ENCODE measurements at places on chromosomes 7 and 10. TPM values are rescaled to one million over a fixed set of nuclear protein-coding genes. Genes with fewer than 3 reads are reported as not detected.

GRCh38 chr7:28618383-28618782 lies 206.1 kb downstream of the CREB5 start:
- DNase-seq, result no peak

DNA sequence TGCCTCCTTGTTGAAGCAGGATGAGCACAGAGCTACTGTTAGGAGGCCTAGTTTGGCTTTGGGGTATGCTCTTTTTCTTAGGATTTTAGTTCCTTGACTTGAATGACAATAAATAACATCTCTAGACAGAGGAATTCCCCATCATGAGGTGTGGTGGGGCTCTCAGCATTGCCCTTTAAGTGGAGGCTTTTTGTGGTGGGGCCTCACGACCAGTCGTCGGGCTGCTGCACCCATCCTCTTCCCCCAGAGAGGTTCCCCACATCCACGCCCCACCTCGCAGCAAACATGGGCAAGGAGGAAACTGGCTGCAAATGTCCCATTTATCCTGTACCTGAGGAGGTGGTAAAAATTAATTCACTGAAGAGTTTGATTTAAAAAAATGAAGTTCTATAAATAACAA lies 36.1 kb upstream of the TARP start:
- DNase-seq, result no peak

CTNNA3 gene
- total RNA-seq, result 4.8 TPM

LRRC18 gene
- total RNA-seq, result not detected

LIPF gene
- not detected for total RNA-seq

AKR1B1 gene
- total RNA-seq, result 53.7 TPM

- DNase-seq, result no peak
These were observed 49.7 kb downstream of the CUZD1 start for GRCh38 chr10:122795924-122796323.

HOXA1 gene
- 0.71 TPM for total RNA-seq

DNA sequence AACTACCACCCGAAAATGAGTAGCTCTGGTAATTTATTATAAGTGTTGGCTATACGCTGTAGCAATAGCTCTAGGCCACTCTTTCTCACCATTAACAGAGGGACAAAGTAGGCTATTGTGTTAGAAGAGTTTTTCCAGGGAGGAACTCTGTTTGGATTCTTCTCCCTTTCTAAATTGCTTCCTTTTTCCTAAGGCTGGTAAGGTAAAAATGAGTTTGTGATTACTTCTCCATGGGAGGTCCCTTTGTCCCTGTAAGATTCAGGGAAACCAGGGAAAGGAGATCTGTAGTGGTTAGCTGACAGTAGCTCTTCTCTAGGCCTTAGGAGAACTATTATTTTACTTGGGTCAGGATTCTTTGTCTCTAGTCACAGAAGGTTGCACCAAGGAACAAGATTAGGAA lies 23.2 kb upstream of the SEMA3E start:
- DNase-seq, result no peak

DNA sequence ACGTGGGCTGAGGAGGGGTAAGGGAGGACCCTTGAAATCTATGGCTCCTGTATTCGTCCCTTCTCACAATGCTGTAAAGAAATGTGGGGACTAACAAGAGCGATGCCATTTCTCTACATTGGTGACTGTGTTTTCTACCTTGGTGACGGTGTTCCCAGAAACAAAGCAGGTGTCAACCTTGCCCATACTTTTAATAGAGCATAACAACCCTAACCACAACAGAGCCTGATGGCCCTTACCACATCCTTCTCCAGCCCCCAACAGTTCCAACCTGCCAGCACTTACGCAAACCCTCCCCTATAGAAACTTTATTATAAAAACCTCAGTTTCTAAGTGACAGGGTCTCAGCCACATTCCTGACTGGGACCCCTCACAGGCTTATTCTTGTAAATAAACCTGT lies 28.2 kb upstream of the ADCYAP1R1 start:
- DNase-seq, result no peak

- no peak for DNase-seq
These were observed 55.2 kb upstream of the FRMD4A start for GRCh38 chr10:14385596-14386593.

LEP gene
- total RNA-seq, result 1.5 TPM

TMEM176B gene
- 110 TPM for total RNA-seq

GRCh38 chr10:117736655-117737054 lies 194.1 kb downstream of the EMX2 start:
- DNase-seq, result no peak

- DNase-seq, result no peak
These were observed 24.9 kb upstream of the OR9A4 start for GRCh38 chr7:141891336-141891735.

GRCh38 chr7:11592699-11593098 lies 239.3 kb downstream of the THSD7A start:
- no peak for DNase-seq

DNA sequence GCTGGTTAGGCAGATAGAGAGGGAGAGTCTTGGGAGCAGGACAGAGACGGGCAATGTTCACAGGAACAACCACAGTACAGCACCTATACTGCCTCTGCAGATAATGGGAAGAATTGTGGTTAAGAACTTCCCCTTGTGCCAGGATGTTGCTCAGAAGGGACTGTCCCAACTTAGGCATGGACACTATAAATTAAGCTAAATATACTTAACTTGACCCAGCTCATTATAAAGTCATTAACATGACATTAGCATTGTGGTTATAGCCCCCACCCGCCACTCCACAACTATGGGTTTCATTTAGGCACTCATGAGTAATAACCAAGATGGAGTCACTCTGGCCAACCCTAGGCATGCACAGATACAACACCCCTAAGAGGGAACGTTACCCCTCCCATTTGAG lies 310.9 kb upstream of the NRG3 start:
- no peak for DNase-seq

DNA sequence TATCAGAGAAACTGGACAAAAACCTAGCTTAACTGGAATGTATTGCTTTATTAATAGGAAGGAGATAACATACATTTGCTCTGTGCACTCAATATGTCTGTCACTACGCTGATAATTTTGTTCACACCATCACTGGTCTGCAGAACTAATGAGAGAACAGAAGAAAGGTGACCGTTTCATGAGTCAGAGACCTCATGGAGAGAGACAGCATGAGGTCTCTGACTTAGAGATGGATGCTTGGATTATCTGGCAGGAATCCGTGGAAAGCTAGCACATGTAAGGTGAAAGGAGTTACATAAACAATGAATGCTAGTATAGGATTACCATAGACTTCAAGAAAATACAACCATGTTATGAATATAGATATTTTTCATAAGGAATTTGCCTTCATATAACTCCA lies 947.3 kb downstream of the IPMK start:
- no peak for DNase-seq

- DNase-seq, result no peak
These were observed 1160.8 kb upstream of the LRRTM3 start for GRCh38 chr10:65765006-65765541.

DNA sequence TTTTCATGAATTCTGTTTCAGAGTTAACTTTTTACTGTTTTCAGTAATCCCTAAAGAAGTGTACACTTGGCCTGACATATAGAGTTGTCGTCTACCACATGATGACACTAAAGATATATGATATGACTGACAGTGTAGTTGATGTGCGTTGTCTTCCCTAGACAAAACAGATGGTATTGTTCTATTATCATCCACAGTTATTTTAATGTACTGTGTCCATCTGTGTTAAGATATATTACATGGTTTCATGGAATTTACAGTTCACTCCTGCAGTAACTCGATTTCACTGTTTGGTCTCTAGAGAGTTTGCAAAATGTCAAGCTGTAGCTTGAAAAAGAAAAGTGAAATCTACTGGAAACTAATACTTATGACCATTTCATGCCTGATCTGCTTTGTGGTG lies 18.1 kb downstream of the FOXP2 start:
- DNase-seq, result no peak

DNA sequence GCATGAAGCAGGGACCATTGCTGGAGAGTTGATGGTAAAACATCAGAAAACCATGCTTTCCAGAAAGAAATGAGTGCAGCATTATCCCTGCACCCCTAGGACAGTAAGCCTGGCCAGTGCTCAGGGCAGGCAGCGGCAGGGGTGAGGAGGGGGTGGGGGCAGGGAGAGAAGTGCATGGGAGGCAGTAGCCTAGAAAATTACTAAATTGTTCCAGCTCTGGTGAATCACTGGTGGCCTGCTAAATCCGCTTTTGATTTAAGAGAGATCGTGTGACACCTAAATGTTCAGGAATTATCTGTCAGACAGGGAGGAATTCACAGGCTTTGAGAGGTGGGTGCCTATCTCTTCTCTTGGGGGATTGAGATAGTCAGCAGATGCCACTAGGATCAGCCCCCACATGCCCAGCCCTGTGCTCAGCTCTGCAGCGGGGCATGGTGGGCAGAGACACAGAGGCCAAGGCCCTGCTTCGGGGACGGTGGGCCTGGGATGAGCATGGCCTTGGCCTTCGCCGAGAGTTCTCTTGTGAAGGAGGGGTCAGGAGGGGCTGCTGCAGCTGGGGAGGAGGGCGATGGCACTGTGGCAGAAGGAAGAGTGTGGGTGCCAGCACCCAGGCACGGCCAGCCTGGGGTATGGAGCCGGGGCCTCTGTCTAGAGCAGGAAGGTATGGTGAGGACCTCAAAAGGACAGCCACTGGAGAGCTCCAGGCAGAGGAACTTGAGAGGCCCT lies 5.0 kb upstream of the AQP1 start:
- no peak for DNase-seq

- DNase-seq, result no peak
These were observed 11.7 kb downstream of the NOBOX start for GRCh38 chr7:144391823-144392255.

SH3PXD2A gene
- total RNA-seq, result 62.6 TPM

- DNase-seq, result no peak
These were observed 29.4 kb downstream of the LSMEM1 start for GRCh38 chr7:112510001-112510742.

DNA sequence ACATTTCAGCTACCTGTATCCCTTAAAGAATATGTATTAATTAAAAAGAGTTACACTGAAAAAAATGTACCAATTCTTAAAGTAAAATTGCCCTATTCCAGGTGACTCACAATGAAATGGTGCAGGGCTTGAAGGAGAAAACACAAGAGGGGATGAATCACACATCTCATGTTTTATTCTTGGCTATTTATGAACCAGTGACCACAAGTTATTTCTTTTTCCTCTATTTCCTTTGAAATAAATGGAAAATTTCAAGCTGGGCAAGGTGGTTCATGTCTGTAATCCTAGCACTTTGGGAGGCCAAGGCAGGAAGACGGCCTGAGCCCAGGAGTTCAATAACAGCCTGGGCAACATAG lies 106.8 kb downstream of the UBE2H start:
- DNase-seq, result no peak

GRCh38 chr7:8923164-8923806 lies 489.9 kb downstream of the NXPH1 start:
- DNase-seq, result no peak

DNA sequence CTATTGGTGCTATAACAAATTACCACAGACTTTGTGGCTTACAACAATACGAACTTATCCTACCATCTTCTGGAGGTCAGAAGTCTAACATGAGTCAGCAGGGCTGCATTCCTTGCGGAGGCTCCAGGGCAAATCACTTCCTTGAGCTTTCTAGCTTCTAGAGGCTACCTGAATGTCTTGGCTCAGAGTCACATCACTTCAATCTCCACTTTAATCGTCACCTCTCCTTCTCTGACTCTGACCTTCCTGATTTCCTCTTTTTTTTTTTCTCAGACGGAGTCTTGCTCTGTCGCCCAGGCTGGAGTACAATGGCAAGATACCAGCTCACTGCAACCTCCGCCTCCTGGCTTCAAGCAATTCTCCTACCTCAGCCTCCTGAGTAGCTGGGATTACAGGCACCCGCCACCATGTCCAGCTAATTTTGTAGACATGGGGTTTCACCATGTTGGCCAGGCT lies 44.6 kb upstream of the ANAPC16 start:
- no peak for DNase-seq

CFAP70 gene
- total RNA-seq, result 1.6 TPM

EBLN1 gene
- not detected for total RNA-seq

DNA sequence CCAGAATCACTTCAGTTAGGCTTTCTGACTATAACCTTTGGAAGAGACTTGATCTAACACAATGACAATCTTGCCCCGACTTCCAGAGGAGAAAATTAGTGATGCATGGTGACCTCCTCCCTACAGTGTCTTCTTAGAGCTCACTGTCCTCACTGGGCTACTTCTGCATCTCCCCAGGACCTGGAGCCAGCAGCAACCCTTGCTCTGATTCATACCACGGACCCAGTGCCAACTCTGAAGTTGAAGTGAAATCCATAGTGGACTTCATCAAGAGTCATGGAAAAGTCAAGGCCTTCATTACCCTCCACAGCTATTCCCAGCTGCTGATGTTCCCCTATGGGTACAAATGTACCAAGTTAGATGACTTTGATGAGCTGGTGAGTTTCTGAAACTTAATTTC lies 12.6 kb downstream of the CPA2 start:
- DNase-seq, result no peak

GRCh38 chr7:24764972-24765744 lies 7.9 kb upstream of the GSDME start:
- no peak for DNase-seq

- peak; percentile 53 for DNase-seq
These were observed 5.9 kb downstream of the KCP start for GRCh38 chr7:128904381-128905197.

ASAH2 gene
- 1.9 TPM for total RNA-seq

CLRN3 gene
- total RNA-seq, result not detected

DNA sequence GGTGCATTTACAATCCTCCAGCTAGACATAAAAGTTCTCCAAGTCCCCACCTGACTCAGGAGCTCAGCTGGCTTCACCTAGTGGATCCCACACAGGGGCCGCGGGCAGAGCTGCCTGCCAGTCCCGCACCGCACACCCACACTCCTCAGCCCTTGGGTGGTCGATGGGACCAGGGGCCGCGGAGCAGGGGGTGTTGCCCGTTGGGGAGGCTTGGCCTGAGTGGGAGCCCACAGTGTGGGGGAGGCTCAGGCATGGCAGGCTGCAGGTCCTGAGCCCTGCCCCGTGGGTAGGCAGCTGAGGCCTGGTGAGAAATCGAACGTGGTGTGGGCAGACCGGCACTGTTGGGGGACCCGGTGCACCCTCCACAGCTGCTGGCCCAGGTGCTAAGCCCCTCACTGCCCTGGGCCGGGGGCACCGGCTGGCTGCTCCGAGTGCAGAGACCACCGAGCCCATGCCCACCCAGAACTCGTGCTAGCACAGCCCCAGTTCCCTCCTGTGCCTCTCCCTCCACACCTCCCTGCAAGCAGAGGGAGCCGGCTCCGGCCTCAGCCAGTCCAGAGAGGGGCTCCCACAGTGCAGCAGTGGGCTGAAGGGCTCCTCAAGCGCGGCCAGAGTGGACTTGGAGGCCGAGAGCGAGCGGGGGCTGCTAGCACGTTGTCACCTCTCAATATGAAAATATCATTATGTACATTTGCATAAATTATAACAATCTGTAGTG lies 16.6 kb downstream of the POLR1F start:
- no peak for DNase-seq

DNA sequence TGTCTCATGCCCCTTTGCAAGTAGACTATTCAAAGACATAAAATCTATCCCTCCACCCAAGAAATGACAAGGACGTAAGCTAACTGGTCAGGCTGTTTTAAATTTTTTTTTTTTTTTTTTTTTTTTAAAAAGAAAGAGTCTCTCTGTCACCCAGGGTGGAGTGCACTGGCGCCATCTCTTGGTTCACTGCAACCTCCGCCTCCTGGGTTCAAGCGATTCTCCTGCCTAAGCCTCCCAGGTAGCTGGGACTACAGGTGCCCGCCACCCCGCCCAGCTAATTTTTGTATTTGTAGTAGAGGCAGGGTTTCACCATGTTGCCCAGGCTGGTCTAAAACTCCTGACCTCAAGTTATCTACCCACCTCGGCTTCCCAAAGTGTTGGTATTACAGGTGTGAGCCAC lies 11.2 kb downstream of the TRA2A start:
- DNase-seq, result no peak

ASZ1 gene
- not detected for total RNA-seq

Measured in posterior vena cava (tissue), 2 donors.